ENCODE measurements at places on chromosomes 2 and 18.
A peak's percentile ranks its signal among the peaks of the same experiment; 100 is the strongest.

DNA sequence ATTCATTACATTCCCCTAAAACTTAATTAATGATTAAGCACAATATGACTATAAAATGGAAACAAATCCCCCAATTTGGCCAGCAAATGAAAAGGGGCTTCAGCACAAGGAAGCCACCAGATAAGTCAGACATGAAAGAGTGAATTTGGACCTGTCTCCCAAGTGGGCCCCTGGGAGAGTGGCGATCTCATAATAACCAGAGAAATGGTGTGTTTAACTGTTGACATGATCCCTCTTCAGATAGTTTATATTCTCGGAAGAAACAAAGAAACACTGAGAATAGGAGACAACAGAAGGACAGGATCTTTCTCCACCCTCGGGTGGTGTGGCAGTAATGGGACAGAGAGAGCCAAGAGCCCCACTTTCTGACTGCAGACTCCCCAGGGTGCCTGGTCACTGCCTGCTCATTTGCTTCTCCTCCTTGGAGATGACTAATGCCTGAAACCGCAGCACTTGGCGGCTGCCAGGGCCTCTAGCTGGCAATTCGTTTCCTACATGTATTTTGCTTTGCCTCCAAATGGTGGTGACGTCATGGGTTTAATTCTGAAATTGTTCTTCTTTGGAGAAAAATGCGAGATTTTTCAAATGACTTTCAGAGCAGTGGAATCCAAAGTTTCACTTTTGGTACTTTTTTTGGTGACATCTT lies 46.4 kb upstream of the SPP2 start:
- no peak for DNase-seq

GRCh38 chr2:2524348-2524941 lies 193.4 kb upstream of the MYT1L start:
- no peak for DNase-seq

- DNase-seq, result no peak
These were observed 53.9 kb downstream of the ASAP2 start for GRCh38 chr2:9260464-9260918.

DNA sequence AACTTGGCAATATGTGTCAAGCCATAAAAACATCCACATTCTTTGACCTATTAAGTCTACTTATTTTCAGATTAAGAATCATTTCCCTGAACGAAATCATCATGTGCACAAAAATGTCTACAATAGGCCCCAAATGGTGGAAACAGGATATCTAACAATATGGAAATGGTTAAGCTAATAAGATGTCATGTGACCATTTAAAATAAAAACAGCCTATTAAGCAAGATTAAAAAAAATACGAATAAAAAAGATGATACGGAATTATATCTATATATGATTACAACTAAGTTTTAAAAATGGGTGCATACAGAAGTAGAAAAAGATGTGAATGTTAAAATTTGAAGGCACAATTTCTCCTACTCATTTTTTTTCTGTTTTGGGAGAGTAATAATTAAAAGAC lies 118.6 kb upstream of the ACVR1C start:
- DNase-seq, result no peak

GRCh38 chr2:237113026-237113795 lies 27.5 kb downstream of the COPS8 start:
- no peak for DNase-seq

- DNase-seq, result no peak
These were observed 587.9 kb downstream of the NRXN1 start for GRCh38 chr2:50443868-50444630.

DNA sequence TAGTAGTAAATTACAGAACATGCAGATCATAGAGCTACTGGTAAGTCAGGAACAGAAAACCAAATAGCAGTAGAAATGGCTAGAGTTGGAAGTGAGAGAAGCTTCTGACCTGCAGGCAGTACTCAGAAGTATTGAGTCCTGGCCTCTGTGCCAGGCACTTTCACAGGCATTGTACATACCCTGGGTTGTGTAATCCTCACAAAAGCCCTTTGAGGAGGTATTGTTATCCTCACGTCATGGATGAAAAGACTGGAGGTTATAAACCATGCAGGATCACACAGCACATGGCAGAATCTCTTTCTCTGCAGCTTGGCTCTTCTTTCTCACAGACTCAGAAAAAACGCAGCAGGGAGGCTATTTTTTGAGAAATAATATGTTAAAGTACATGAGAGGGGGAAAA lies 789.3 kb upstream of the FAM98A start:
- no peak for DNase-seq

DNA sequence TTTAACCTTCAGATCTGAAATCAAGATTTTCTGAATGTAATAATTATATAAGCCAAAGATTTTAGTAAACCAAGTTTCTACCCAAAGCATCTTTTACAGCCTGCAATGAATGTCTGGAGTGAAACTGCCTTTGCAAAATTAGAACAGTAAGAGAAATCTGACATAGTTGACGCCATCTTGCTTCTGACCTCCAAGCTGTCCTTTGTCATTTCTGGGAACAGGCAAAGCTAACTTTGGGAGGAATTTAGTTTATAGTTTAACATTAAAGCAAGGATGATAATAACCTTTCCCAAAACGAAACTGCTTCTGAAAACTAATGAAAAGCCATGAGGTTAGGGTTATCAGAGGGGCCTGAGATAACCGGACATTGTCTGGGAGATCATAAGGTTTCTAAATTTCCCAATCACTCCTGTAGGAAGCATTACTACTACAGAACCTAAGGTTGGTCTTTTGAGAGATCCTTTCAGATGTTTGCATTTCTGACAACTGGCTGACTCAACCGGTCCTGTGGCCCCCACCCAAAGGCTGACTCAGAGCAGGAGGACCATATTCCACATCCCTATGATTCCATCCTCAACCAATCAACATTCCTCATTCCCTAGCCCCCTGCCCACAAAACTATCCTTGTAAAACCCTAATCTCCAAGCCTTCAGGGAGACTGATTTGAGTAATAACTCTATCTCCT lies 124.5 kb downstream of the TMEM131 start:
- DNase-seq, result no peak

DNA sequence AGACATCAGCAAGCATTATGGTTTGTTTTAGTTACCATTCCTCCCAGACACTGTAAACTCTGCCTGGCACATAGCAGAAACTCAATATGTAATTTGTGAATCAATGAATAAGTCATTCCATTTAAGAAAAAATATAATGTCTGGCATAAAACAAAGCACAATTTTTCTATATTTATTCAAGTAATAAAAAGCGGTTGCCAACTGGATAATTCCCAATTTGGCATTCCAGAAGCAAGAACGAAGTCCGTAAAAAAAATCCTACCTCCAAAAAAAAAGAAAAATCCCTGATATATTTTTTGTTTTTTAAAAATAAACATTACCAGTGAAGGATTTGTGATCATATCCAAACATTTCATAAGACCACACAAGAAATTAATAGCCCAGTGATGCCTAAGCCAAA lies 351.3 kb upstream of the LRRTM4 start:
- DNase-seq, result no peak

GRCh38 chr2:95058989-95059641 lies 33.6 kb downstream of the MAL start:
- no peak for DNase-seq

GRCh38 chr2:150319658-150320555 lies 167.6 kb downstream of the RND3 start:
- no peak for DNase-seq

DNA sequence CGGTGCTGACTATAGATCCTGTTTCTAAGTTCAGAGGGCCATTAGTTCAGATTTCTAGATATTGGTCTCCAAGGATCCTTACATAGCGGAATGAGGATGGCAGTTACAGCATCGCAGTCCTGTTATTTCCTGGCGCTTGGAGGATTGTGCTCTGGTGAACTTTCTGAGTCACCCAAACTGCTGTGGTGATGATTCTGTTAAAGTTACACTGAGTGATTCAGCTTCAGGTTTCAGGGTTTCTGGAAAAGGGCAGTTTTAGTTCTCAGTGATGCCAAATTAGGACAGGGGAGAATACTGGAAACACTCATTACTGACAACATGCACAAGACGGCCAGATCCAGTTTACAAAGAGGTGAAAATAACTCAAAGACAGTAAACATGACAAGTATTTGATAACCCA lies 52.1 kb upstream of the ANKRD62 start:
- DNase-seq, result peak; percentile 78

- DNase-seq, result no peak
These were observed 110.3 kb downstream of the EPC2 start for GRCh38 chr2:148754864-148755263.

- DNase-seq, result no peak
These were observed 44.6 kb downstream of the HEATR5B start for GRCh38 chr2:37039580-37039979.

GRCh38 chr2:7111626-7112025 lies 194.4 kb downstream of the RNF144A start:
- no peak for DNase-seq

DNA sequence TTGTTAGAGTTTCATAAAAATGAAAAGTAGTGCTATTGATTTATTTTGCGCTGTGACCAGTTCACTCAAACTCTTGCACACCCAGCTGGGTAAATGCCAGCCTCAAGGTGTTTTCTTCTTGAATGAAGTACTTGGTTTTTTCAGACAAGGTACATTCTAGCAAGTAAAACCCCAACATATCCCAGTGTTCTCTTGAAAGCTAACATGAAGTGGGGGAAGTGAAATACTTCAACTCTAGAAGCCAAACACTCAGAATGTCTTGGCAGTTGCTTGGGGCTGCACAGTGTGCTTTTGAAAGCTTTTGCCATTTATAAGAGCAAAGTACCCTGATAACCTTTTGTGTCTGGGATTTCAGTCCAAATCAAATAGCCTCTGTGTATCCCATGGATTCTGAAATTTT lies 13.4 kb downstream of the NPAS2 start:
- DNase-seq, result no peak

DNA sequence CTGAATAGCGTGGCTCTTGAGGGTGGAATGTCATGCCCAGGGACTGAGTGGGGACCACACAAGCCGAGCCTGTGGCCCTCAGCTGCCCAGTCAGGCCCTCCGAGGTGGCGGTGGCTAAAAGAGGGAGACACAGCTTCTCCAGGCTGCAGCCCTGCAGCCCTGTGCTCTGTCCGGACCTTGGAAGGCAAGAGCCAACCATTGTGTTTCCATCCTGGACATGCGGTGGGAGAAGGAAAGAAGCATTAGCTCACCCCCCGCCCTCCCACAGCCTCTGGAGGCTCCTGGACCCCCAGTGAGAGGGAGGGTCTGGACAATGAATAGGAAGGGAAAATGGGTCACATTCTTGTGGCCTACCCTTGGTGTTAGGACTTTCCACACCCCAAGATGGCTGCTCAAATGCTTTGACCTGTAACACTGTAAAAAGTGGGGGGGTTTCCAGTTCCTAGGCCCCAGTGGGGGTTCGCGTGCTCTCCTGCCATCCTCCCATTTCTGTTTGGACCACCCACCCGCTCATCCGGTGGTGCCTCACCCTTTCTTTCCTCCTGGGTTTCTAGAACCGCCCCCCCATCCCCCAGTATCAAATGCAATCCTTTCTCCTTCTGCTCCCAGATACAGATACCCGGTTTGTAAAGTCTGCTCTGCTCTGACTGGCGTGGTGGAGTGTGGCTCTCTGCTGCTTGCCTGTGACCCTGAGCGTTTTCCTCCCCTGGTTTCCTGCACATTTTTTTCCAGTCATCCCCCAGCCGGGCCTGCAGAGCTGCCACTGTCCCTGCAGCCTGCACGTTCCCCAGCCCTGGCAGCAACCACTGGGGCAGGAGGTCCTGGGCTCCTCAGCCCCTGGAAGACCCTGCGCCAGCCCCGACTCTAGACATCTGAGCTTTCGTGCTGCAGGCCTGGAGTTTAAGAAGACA lies 36.3 kb upstream of the SMAD7 start:
- DNase-seq, result no peak

- DNase-seq, result no peak
These were observed 321.0 kb upstream of the THSD7B start for GRCh38 chr2:136444323-136444722.

DNA sequence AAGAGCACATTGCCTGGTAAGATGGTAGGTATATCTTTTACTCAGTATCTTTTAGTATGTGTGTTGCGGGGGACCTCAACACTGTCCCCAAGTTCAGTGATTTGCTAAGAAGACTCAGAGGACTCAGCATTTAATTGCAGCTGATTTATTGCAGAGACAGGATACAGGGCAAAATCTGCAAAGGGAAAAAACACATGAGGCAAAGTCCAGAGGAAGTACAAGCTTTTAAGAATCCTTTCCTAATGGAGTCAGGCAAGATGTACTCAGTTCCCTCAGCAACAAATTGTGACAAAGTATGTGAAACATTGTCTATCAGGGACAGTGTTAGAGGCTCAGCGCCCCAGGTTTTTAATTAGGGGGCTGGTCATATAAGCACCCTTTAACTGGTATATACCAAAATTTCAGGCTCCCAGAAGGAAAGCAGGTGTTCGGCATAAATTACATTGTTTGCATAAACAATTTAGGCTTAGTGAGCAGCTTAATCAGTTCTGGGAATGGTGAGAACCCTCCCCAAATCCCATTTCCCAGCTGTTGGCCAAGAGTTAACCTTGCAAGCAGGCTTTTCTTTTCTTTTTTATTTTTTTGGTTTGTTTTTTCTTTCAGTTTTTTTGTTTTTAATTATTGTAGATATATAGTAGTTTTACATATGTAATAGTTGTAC lies 41.7 kb downstream of the RAB3GAP1 start:
- no peak for DNase-seq

DNA sequence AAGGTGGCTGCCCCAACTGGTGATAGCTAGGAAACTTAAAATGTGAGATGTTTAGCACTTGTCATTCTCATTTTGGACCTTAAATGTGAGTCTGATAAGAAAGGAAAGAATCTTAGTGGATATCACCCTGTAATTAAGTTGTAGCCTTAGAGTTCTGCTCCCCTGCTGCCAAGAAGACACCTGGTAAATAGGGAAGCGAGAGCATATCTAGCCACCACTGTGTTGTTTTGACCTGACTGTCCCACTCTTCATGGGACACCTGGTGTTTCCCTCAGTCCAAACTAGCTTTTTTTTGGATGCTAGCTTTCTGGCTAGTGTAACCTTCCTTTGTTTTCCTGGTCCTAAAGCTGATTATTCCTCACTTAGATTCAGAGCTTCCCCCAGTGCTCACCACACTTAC lies 357.6 kb downstream of the RAD51AP2 start:
- no peak for DNase-seq

DNA sequence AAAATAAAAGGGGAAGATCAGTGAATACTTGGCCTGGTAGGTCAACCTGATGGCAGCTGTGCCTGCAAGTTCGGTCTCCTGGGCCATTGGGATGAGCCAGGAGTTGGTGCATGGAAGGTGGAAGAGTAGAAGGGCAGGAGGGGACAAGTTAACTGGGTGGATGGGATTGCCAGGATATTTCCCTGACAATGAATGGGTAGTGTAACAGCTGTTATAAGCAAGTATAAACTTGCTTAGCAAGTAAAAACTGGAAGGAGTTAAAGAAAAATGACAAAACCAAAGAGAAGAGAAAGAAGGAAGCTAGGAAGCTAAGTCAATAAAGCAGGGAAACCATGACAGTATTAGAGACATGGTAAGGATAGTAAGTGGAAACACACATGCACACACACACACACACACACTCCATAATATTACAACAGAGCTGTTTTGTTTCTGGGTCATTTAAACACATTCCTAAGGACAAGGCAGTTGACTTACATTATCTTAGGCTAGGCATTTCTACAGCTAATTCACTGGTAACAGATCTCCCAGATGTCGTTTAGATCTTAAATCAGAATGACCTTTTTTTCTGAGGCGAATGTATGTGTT lies 29.7 kb downstream of the MEP1B start:
- no peak for DNase-seq

- no peak for DNase-seq
These were observed 51.0 kb upstream of the ROCK2 start for GRCh38 chr2:11395389-11395788.

Measured in cardiac muscle cell (in vitro differentiated cells and primary cell).